ENCODE measurements at places on chromosomes 13 and 19.

- H3K36me3 ChIP-seq = no peaks in the 10 kb centered on the region
- no peaks in the 10 kb centered on the region for H3K4me1 ChIP-seq
- no peak overlapping the region for H3K27ac ChIP-seq
These were observed 118.1 kb upstream of the FRY start for GRCh38 chr13:31913459-31913858.

GRCh38 chr19:33777351-33777750 lies 19.3 kb upstream of the KCTD15 start:
- H3K27ac ChIP-seq = no peak overlapping the region
- H3K27me3 ChIP-seq = peaks cover 27% of the 10 kb centered on the region
- H3K4me1 ChIP-seq = peaks cover 3% of the 10 kb centered on the region

GRCh38 chr13:50124536-50125303 lies 109.5 kb downstream of the KCNRG start:
- H3K27me3 ChIP-seq = peaks cover 35% of the 10 kb centered on the region
- peaks cover 18% of the 10 kb centered on the region for H3K4me1 ChIP-seq
- no peaks in the 10 kb centered on the region for H3K36me3 ChIP-seq
- DNase-seq = no peak
- peak overlapping the region; percentile 63 for H3K27ac ChIP-seq
- peak overlapping the region; percentile 86 for H3K4me3 ChIP-seq

DNA sequence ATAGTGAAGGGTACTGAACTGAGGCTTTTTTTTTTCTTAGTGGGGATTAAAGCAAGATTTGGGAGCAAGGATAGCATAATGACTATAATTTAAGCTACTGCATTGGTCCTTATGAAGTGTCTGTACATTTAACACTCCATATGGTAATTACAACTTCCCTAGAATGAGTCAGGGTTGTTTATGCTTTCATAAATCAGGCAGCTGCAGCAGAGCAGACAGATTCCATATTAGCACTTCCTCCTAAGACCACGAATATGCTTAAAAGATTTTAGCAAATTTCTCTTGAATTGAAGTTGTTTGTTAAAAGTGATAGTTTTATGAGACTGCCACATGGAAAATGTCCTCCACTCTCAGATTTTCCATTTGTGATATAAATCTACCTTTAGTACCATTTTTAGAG lies 401.1 kb upstream of the SPRY2 start:
- no peaks in the 10 kb centered on the region for H3K27me3 ChIP-seq
- H3K4me3 ChIP-seq = no peak overlapping the region
- H3K36me3 ChIP-seq = no peaks in the 10 kb centered on the region

GRCh38 chr13:79679334-79679733 lies 198.4 kb downstream of the NDFIP2 start:
- no peaks in the 10 kb centered on the region for H3K27me3 ChIP-seq
- no peaks in the 10 kb centered on the region for H3K36me3 ChIP-seq
- H3K4me1 ChIP-seq = peaks cover 27% of the 10 kb centered on the region

DNA sequence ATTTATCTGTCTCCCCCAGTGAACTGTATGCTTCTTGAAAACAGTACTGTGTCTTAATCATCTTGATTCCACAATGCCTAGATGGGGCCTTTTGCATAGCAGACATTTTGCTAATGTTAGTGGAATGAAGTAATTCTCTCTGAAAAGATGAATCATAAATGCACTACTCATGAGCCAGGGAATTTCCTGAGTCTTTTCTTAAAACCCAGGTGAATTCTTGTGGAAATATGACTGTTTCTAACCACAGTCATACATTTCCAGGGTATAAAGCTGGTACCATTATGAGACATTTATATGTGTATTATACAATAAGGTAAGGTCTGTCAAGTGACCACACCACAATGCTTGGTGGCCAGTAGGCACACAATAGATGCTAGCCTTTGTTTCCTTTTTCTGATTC lies 5.5 kb upstream of the KCTD4 start:
- peaks cover 12% of the 10 kb centered on the region for H3K36me3 ChIP-seq
- peak; percentile 78 for DNase-seq
- H3K4me1 ChIP-seq = peaks cover 44% of the 10 kb centered on the region
- H3K27ac ChIP-seq = peak overlapping the region; percentile 98

DNA sequence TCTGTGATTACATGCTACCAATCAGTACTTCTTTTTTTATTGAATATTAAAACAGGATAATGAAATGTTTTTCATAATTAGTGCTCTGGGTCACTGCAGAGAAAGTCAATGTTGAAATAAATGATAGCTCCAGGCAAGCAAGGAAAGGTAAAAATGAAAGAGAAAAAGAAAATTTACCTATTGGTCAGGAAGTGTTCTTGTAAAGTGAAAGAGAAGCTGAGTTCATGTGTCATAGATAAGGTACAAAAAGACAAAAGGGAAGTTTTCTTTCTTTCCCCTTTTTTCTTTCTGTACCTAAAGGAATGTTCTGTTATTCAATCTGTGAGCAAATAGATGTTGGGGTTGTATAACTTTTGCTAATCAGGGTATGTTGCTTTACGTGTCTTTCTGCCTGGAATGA lies 197.0 kb downstream of the PCDH9 start:
- H3K27ac ChIP-seq = no peak overlapping the region
- no peak for DNase-seq
- H3K4me1 ChIP-seq = no peaks in the 10 kb centered on the region
- no peaks in the 10 kb centered on the region for H3K36me3 ChIP-seq
- no peaks in the 10 kb centered on the region for H3K27me3 ChIP-seq

DNA sequence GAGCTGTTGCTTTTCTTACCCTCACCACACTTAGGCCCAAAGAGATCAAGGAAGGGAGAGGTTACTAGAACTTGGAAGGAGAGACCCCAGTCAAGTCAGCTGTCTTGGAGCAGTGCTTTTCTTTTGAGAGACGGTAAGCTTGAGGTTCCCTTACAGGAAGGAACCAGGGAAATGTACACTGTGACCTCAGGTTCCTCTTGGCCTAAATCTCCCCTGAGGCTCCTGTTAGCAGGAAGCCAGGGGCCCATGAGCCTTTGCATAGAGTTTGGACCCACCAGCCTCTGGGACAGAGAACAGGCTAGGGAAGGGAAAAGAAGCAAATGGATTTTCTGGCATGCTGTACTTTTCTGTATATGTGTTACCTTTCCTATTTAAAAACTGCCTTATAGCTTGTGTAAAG lies 5.9 kb upstream of the GPR18 start:
- H3K27me3 ChIP-seq = no peaks in the 10 kb centered on the region
- H3K36me3 ChIP-seq = peaks cover 3% of the 10 kb centered on the region
- H3K4me3 ChIP-seq = no peak overlapping the region
- H3K27ac ChIP-seq = no peak overlapping the region
- H3K4me1 ChIP-seq = no peaks in the 10 kb centered on the region
- no peak for DNase-seq

DNA sequence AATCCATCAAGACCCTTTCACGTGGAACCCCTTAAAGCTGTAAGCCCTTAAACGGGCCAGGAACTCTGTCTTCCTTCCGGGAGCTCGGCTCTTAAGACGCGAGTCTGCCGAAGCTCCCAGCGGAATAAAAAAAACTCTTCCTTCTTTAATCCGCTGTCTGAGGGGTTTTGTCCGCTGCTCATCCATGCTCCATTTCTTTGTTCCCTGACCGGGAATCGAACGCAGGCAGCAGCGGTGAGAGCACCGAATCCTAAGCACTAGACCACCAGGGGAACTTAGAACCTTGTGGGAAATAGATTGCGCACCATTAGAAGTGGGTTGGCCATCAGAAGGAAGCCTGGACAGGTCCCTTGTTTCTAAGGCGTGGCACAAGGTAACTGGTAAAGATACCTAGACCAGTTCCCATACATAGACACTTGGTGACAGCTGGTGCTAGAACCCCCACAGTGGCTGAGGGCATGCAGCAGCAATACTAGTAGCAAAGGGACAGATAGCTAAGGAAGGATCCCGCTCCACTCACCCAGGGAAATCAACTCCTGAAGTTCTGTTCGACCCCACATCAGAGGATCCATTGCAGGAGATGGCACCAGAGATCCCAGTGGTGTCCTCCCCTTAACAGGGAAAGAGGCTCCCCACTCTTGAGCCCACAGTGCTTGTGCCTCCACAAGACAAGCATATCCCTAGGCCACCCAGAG lies 1.5 kb upstream of the RGCC start:
- H3K27me3 ChIP-seq = peaks cover 35% of the 10 kb centered on the region
- no peak overlapping the region for H3K4me3 ChIP-seq
- no peaks in the 10 kb centered on the region for H3K36me3 ChIP-seq
- DNase-seq = no peak
- no peak overlapping the region for H3K27ac ChIP-seq

DNA sequence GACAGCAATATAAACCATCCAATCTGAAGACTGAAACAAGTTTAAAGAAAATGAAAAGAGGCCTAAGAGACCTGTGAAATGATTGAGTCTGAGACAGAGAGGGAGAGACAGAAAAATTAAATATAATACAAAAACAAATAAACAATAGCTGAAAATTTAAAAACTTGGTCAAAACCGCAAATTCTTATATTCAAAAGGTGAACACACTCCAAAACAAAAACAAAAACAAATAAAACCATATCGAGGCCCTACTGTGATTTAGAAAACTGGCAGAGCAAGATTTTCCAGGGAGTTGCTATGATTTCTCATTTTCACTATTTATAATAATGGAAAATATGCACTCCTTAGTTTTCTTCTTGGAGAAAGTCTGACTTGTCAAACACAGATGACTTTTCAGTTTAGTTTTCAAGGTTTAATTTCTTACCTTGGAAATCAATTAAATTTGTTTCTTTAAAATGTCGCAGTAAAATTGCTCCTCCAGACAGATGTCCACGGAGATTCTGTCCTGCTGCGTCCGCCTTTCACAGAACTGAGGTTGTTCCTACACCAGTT lies 1420.3 kb downstream of the UQCRFS1 start:
- H3K36me3 ChIP-seq = peaks cover 5% of the 10 kb centered on the region
- peak overlapping the region; percentile 75 for H3K27ac ChIP-seq

DNA sequence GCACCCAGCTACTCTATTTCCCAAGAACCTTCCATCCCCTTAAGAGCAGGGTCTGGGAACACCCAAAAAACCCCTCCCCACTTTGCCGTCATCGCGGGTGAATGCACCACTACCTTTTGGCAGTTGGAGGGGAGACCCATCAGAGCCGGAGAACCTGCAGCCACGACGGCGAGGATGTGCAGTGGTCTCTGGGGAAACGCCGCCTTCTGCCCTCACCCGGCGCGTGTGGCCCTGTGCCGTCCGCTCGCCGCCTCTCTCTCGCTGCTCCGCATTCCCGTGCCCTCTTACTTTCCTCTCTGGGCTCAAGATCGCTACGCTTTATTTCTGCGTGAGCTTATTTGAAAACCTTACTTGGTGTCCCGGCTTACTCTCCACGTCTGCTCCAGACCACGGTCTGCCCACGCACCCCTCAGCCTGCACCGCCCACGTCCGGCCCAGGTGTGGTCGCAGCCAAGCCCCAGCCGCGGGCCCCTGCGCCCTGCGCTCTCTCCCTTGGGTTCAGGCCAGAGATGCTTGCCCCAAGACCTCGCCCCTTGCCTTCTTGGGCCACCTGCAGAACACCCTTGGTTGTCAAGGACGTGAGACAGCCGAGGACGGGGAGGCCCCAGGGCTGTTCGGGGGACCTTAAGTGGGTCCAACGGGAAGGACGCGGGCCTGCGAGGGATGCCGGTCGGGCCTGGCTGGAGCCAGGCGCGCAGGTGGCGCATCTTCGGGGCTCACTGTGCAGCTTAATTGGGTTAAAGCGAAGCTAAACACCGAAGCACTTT lies 2.0 kb upstream of the MAB21L1 start:
- H3K36me3 ChIP-seq = no peaks in the 10 kb centered on the region
- H3K4me1 ChIP-seq = peaks cover 8% of the 10 kb centered on the region
- DNase-seq = no peak
- H3K4me3 ChIP-seq = no peak overlapping the region

- no peak overlapping the region for H3K4me3 ChIP-seq
- peaks cover 27% of the 10 kb centered on the region for H3K4me1 ChIP-seq
- H3K27me3 ChIP-seq = no peaks in the 10 kb centered on the region
- no peaks in the 10 kb centered on the region for H3K36me3 ChIP-seq
- DNase-seq = no peak
- peak overlapping the region; percentile 60 for H3K27ac ChIP-seq
These were observed 37.3 kb downstream of the NFIC start for GRCh38 chr19:3403489-3404323.

- no peak for DNase-seq
- no peak overlapping the region for H3K4me3 ChIP-seq
- H3K27me3 ChIP-seq = no peaks in the 10 kb centered on the region
- H3K4me1 ChIP-seq = no peaks in the 10 kb centered on the region
- peaks cover 6% of the 10 kb centered on the region for H3K36me3 ChIP-seq
These were observed 19.0 kb downstream of the AKT2 start for GRCh38 chr19:40266119-40266518.

DNA sequence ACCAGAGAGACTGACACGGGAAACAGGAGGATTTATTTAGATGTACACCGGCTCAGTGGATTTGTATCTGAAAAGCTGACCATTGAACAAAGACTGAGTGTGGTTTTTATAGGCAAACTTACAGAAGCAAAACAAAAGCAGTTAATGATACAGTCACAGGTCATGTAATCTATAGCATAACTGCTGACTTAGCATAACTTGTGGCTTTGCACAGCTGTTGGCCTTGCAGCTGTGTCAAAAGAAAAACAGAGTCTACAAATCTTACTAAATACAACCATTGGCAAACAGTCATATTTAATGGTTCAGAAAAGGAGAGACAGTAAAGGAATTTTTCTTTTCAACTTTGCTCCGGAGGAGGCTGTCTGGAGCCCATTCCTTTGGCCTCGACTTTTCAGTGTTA lies 2.3 kb upstream of the ILF3 start:
- no peak overlapping the region for H3K27ac ChIP-seq
- no peak for DNase-seq
- peaks cover 17% of the 10 kb centered on the region for H3K36me3 ChIP-seq

DNA sequence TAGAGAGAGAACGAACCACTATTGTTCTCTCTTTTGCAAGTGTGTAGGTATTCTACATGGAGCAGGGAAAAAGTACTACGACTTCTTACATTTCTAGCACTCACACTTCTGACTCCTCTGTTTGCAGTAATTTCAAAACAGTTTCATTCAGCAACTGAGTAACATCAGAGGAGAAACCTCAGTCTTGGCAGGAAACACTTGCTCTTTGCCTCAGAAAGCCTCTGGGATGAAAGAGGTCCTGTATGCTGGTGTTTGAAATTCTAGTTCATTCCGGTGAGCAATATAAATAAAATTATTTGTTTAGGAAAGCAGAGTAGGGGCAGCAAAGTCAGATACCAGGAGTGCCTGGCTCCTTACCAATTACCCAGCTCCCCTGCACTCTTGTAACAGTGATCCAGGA lies 595.5 kb downstream of the TBC1D4 start:
- no peak overlapping the region for H3K27ac ChIP-seq
- no peak overlapping the region for H3K4me3 ChIP-seq
- no peaks in the 10 kb centered on the region for H3K27me3 ChIP-seq
- H3K4me1 ChIP-seq = peaks cover 2% of the 10 kb centered on the region
- DNase-seq = no peak
- no peaks in the 10 kb centered on the region for H3K36me3 ChIP-seq
